Smooth muscle cell of the brain vasculature (primary cell): ENCODE measurements at places on chromosomes 4 and X.

GRCh38 chrX:117628381-117628780 lies 488.2 kb downstream of the KLHL13 start:
- no peak for DNase-seq

DNA sequence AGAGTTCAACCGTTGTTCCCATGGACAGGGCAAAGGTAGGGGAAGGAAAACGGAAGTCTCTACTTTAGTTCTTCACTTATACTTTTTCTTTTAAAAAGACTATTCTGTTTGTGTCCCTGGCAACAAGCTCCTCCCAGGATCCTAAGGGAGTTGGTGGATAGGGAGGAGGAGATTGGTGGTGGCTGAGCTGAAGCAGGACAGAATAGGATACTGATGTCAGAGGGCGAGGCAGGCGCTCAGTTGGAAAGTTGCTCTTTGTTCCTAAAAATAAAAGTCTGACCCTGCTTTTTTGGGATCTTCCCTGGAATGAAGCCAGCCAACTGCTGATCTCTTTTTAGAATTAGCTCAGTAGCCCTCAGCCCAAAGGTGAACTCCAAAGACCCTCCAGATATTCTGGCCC lies 104.7 kb downstream of the MGST2 start:
- no peak for DNase-seq

- no peak for DNase-seq
Observed at GRCh38 chr4:128782076-128782715, 27.3 kb upstream of the JADE1 start.

DNA sequence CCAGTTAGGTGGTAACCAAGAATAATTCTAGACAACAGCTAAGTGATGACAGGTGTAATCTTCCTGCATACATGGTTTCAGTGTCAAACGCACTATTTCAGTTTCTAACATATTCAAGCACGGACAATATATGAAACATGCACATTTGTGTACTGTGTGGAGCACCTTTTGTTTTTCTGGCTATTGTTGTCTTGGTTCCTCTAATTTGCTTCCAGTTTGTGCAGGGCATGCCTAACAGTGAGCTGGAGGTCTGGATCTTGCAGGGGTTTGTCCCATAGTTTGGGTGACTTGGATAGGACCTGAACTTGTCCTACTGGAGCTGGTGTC lies 70.5 kb upstream of the TBC1D9 start:
- no peak for DNase-seq

DNA sequence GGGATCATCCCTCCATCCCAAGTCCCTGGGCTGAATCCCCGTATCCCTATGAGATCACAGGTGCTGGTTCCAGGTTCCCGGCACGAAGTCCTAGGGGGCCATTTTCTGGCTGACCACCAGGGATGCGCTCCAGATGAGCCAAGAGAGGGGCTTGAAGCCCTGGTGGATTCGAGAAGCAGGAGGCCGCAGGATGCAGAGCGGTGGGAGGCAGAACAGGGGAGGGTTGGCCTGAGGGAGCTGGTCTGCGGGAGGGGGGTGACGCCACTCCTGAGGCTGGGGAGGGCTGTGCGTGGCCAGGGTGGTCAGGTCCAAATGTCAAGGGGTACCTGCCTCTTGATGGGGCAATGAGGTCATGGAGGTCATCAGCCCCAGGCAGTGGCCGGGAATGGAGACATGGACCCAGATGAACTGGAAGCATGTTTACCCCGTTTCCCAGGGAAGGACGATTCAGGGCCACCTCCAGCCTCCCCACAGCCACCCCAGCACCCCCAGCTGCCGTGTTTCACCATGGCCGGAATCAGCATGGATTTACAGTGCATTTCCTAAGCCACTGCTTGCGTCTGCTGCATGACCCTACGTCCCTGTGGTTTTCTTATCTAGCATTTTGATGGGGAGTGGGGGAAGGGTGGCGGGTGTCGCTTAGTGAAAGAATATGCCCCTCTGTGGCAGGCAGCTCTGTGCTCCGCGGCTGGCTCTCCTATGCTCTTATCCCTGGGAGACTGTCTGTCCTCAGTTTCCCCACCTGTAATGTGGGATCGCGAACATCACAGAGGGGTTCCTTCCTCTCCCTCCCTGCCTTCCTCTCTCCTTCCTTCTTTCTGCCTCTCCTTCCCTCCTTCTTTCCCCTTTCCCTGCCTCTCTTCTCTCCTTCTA lies 17.0 kb upstream of the HTRA3 start:
- no peak for DNase-seq

DNA sequence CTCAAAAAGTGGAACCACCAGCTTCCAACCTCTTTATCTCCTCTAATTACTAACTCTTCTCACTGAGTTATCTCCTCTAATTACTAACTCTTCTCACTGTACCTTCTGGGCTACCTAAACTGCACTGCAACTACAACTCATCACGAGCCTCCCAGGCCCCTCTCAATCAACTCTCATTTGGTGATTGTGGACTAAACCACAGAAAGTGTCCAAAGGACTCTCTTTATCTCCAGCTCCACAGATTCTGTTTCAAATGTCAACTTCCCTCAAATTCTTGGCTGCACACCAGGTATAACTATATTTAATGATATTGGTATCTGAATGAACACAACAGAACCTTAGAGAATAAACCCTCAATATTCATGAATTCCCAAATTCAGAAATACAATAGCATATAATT lies 182.9 kb downstream of the MAML3 start:
- no peak for DNase-seq

GRCh38 chr4:36841583-36842326 lies 402.8 kb upstream of the NWD2 start:
- DNase-seq, result no peak

DNA sequence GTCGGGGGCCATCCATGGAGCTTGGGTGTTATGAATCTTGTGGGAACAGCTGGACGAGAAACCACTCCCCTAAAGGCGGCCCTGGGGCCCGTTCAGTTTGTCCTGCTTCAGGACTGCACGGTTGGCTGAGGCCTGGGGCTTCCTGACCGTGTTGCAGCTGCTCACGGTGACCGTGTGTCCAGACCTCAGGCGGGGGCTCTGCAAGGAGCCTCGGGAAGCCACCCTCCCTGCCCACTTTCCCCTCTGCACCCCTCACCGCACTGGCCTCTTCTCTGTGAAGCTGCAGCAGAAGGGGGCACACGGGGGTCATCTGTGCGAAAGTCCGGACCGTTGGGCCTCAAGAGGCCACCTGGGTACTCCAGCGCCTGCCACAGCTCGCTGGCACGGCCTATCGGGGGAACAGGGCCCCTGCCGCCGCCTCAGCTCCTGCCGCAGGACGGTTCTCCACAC lies 29.4 kb downstream of the UVSSA start:
- DNase-seq, result no peak
